Esophagus mucosa (tissue), 1 donor: ENCODE measurements at places on chromosomes 4 and X.

DNA sequence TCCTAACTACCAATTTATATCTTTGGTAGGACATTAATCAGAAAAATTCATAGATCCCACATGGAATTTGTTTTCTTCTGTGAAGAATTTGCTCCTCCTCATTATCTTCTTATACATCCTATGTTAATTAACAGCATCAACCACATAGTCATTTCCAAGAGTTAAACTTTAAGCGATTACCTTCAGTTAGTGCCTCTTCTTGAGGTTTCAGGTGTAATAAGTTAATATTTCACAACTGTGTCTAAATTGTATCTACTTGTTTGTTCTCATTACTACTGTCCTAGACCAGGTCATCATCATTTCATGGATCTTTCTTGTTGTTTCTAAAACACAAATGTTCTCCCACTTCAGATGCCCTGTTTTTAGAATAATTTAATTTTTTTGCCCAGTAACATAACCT is 457.9 kb downstream of the FAT4 start:
- ATAC-seq, result no peak

- ATAC-seq, result no peak
These were observed 333.9 kb downstream of the PDHA2 start for GRCh38 chr4:96173756-96174155.

GRCh38 chrX:2374086-2374485 is 126.7 kb downstream of the DHRSX start:
- ATAC-seq, result no peak

DNA sequence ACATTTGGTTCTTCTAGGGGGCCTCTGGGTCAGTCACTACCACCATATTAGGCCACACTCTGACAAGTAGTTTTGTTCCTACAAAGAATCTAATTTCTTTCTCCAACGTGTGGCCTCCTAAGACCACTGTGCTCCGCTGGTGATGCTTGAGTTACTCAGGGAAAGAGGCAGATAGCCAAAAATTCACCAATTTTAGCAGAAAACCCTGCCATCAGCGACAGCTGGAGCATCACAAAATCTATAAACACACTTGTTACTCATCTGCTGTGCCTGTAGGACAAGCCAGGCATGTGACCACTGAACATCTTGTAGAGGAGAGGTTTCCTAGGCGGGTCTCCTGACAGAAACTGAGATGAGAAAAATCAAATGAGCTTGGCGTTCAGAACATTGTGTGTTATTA is 105.4 kb downstream of the SYNPO2 start:
- no peak for ATAC-seq

- peak; percentile 50 for ATAC-seq
These were observed 42.2 kb upstream of the HSD17B10 start for GRCh38 chrX:53476371-53476770.

- ATAC-seq, result no peak
These were observed 747.6 kb downstream of the PCDH7 start for GRCh38 chr4:31467781-31468180.

DNA sequence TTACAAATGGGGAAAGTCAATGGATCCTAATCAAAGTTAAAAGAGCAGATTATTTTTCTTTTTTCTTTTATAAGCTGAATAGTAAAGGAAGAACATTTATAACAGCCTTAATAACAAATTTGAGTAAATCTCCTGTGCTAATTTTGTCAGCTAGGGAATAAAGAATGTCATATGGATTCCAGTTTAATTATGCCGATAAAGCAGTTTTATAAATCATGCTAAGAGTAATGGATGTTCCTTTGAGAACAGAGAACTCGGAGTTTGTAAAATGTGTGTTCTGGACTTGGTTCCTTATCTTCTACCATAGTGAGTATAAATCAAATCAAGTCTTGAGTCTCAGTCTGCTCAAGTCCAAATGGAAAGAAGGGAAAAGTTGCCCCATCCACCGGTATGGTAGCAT is 180.3 kb upstream of the FTHL17 start:
- no peak for ATAC-seq

DNA sequence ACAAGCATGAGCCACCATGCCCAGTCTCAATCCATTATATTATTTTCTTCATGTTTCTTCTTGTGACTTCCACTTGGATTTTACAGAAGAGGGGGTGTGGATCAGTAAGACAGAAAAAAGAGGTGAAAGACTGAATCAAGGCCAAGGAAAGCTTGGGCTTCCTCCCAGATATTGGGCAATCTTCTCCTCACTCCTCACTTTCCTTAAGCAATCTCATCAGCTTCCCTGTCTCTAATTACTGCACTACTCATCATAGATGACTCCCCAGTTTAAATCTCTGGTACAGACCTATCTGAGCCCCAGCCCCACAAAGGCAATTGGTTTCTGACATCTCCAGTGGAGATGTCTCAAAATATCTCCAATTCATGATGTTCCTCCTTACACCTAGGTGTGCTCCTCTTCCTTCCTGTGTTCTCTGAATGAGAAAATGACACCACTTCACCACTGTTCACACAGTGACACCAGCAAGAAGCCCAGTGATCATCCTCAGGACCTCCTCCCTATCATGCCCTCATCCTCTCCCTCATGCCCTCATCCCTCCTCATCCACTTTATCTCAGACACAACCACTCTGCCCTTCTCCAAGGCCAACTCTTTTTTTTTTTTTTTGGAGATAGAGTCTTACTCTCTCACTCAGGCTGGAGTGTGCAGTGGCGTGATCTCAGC is 44.8 kb upstream of the HERC6 start:
- ATAC-seq, result peak; percentile 80
